ENCODE measurements at places on chromosomes 6 and 20.

DNA sequence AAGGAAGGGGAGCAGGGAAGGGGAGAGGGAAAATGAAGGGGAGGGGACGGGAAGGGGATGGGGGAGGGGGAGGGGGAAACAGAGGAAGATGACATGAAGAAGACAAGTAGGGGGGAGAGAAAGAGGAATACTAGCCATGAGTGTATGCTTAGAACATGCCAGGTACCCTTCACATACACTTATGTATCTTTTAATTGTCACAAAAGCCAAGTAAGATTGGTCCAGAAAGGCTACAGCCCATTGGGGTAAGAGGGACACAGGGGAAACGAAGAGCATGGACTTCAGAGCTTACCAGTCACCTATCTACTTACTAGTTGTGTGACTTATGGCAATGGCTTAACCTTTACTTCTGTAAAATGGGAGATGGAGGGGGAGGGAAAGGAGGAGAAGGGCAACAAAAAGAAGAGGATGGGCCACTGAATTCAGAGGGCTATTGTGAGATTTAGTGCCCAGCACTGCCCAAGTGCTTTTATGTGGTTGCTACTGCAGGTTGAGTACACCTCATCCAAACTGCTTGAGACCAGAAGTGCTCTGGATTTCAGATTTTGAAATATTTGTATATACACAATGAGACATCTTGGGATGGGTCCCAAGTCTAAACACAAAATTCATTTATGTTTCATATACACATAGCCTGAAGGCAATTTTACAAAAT lies 90.3 kb downstream of the ARHGAP18 start:
- DNase-seq = no peak

DNA sequence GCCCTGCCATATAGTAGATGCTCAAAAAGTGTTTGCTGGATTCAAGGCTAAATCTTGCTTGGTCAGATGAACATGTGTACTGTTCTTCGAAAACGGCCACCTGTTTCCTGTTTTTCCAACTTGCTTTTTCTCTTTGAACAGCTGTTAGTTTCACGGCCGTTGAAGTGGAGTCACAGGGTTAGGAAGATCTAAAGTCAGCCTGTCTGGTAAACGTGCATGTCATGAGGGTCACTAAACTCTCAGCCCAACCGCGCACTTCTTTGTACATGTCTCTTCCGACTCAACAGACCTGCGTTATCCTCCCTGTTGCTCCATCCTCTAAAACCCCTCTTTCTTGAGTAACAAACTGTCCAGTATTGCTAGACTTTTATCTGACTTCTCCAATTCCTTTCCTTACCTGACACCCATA lies 93.2 kb upstream of the MAN1A1 start:
- no peak for DNase-seq

GRCh38 chr20:7742479-7742878 lies 197.8 kb downstream of the HAO1 start:
- no peak for DNase-seq

DNA sequence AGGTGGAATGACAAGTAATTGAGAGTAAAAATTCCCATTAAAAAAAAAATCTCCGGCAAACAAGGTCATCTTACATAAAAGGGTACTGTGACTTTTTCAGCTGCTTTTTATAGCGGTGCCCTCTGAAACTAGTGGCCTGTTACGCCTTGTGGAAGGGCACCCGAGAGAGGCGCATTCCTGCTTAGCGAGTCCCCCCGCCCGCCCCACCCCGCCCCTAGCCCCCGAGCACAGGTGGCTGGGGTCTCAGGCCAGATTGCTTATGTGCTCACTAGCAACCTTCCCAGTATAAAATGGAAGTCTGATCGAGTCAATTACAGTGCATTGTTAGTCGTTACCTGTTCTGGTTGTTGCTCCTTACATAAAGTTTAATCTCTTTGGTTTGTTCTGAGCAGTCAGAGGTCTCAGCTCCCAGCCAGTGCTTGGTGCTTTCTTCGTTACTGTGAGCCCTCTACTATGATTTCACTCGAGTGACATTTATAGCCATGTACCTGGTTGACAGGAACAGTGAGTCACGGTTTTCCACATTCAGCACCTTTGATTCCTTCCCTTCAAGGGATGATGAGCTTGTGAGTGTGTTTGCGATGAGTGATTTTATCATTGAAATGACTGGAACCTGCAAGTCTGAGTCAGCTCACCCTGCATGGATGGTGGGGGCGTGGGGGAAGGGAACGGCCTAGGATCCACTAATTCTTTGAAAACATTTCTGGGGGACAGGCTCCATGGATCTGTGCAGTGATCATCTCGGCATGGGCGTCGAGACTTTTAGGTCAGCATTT lies 47.6 kb downstream of the ZDHHC14 start:
- DNase-seq = no peak

DNA sequence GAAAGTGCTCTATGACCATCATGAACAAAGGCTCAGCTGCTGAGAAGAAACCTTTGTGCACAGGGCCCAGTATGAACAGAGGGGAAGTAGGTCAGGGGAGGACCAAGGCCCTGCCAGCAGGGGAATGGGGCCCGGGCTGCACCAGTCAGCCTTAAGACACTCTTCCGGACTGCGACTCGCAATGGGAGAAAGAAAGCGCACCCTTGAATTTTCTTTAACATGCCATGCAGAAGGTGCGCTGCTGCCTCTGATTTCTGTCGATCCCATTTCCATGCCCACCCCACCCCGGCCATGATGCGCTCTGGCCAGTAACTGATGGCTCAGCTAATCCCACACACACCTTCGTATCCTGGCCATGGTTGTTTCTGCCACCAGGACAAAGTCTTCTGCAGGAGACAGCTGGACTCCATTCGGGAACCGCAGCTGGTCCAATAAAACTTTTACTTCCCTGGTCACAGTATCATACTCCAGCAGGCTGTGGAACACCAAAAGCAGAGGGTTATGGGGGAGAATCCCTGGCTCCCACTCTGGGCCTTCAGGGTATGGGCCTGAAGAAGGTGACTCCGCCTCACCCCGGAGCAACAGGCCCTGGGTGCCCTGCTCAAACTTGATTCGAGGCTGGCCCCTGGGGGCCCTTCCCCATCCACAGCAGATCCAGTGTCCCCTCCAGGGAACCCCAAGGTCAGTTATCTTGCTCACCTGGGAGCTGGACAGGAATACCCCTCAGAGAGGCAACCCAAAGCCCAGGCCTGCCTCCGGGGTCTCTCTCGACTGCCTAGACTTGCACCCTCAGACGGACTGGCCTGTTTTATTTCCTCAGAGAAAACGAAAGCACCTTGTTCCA lies 20.3 kb downstream of the CST7 start:
- no peak for DNase-seq

DNA sequence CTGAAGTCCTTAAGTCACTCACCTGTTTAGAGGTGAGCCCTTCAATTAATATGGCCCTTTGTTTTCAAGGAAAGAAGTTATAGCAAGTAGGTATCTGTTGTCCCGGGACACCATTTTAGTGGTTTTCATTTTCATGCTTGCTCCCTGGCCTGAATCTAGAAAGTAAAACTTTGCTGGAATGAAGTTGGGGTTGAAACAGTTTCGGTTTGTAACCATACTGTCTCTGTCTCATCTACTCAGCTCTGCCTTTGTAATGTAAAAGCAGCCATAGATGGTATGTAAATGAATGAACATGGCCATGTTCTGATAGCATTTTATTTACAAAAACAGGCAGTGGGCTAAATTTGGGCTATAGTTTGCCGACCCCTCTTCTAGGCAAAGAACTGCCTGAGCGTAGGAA lies 64.9 kb upstream of the GNRH2 start:
- DNase-seq = no peak

- no peak for DNase-seq
Measured at GRCh38 chr20:56423886-56424285, 11.8 kb downstream of the CASS4 start.

GRCh38 chr20:14861028-14861699 lies 523.8 kb upstream of the FLRT3 start:
- no peak for DNase-seq

DNA sequence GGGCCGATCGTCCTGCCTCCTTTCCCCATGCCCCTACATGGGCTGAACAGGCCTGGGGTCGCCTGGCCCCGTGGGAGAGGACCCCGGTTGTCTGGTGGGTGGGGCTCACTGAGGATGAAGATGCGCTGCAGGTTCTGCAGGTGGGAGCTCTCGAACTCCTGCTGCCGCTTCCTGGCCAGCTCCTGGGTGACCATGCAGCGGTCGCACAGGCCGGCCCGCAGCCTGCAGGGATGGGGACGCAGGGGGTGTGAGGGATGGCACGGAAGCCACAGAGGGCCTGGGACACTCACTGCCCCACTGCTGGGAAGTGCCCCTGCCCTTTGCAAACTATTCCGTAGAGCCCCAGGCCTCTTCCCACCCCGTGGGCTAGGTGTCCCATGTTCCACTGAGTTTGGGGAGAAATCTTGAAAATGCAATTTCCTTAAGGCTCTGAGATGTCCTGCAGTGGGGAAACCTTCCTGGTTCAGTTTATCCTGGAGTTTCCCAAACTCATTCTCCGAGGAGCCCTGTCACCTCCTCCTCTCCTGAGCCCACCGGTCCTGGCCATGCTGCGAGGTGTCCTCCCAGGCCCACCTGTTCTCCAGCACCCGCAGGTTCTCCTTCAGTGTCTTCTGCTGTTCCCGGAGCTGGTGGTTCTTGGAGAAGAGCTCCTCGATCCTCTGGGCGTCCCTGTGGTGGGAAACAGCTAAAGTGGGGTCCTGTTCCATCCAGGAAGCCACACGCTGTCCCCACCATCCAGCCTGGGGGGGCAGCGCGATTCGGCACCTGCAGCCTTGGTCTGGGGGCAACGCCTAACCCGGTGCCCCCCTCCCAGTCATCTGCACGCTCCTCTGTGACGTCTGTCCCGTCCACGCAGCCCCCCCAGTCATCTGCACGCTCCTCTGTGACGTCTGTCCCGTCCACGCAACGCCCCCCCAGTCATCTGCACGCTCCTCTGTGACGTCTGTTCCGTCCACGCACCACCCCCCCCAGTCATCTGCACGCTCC lies 9.9 kb upstream of the CABLES2 start:
- no peak for DNase-seq

Data from esophagus squamous epithelium (tissue), 5 donors.